ENCODE measurements at places on chromosomes 13 and 19. TPM values are rescaled to one million over a fixed set of nuclear protein-coding genes. Genes with fewer than 3 reads are reported as not detected.
A peak's percentile ranks its signal among the peaks of the same experiment; 100 is the strongest.

DNA sequence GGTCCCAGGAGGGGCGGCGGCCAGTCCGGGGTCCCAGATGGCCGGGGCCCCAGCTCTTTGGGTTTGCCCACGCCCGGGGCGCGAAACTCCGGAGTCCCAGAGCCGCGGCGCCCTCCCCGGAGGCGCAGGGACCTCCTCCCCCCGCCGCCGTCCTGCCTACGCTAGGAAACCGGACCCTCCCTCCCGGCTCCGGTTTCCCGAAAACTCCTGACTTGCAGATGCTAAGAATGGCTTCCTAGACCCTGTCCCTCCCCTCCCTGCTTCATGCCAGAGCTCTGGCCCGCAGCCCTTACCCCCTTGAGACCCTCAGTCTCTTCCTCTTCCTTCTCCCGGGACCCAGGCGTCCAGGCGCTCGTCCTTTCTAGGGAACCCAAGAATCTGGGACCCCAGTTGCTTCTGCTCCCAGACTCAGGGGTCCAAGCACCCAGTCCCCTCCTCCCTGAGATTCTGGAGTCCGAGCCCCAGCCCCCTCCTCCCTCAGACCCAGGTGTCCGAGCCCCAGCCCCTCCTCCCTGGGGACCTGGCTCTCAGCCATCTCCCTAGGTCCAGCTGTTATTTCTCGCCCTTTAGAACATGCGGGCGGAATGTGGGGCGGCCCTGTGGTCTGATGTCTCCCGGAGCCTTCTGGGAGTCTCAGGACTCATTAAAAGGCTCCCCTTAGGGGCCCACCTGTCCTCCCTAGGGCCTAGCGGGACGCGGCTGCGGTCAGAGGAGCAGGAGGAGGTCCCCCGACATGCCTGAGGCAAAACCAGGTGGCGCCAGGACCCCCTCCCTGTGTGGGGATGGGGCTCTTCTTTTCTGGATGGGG, at the start of gene MYBPC2:
Gene MYBPC2, plus strand, starts transcription at position 672 of the 808 bp plus-strand sequence. Its CDS starts 62 bp downstream, at position 734.
- DNase-seq, result no peak

Gene KCNRG
- 0.98 TPM for total RNA-seq

Gene NUP62
- total RNA-seq, result 43.5 TPM

Gene IFNL1
- not detected for total RNA-seq

Gene VSIG10L
- total RNA-seq, result 0.44 TPM

- no peak for DNase-seq
Measured at GRCh38 chr13:47816831-47817230, 184.2 kb downstream of the SUCLA2 start.

Gene TMIGD2
- total RNA-seq, result 7.9 TPM

DNA sequence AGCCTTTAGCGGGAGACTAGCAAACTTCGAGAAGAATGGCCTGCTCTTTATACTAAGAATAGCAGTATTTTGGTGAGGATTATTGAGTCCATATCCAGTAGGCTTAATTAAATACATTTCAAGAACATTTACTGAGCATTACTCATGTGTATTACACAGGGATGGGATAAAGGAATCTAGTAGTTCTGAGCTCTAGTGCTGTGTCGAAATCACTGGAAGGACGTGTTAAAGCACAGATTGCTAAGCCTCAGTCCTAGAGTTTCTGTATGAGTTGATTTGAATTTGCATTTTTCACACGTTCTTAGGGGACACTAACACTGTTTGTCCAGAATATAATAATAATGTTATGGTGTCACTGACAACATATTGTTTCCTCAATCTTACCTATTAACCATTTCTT, 9.0 kb downstream of the ZNF302 start:
- DNase-seq, result no peak

Gene OPA3
- total RNA-seq, result 4.8 TPM

DNA sequence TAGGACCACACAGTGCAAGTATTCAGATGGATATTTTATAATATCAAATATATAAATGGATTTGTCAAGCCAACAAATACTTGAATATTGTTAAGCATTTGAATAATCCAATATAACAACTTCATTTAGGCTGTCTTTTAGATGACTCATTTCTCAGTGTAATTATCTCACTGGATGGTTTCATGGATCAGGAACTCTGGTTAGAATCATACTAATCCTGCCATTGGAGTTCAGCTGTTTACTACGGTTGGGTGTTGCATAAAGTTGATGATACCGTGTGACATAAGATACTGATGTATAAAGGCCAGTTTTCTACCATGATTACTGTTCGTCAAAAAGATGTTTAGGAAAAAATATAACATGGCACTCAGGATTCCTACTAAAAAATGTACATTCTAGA, 196.3 kb downstream of the TSHZ3 start:
- no peak for DNase-seq

- peak; percentile 69 for DNase-seq
Measured at GRCh38 chr19:16386619-16387240, 62.1 kb downstream of the KLF2 start.

Gene MED4
- 27.0 TPM for total RNA-seq

DNA sequence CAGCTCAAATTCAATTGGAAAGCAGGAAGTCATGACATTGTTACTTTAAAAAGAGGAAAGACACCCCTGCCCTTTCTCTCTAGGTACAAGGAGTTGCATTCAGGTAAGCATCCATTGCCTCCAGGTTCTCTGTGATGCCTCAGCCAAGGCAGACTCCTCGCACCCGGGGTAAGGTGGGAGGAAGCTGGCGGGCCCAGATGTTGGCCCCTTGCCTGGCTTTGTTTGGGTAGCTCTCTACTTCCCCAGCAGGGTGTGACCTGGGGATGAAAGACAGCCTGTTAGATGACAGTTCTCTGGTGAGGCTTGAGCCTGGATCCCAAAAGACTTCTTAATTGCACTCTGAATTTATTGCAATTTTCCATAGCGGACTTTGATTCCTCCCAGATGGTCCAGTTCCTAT, 25.6 kb downstream of the SHISA2 start:
- DNase-seq, result no peak

Gene CDX2
- total RNA-seq, result not detected

Gene KLK10
- 1.4 TPM for total RNA-seq

Gene NCR1
- total RNA-seq, result not detected

- DNase-seq, result no peak
Measured at GRCh38 chr19:56601375-56601774, 6.3 kb downstream of the ZNF71 start.

- no peak for DNase-seq
Measured at GRCh38 chr13:71460211-71460610, 406.8 kb downstream of the DACH1 start.

DNA sequence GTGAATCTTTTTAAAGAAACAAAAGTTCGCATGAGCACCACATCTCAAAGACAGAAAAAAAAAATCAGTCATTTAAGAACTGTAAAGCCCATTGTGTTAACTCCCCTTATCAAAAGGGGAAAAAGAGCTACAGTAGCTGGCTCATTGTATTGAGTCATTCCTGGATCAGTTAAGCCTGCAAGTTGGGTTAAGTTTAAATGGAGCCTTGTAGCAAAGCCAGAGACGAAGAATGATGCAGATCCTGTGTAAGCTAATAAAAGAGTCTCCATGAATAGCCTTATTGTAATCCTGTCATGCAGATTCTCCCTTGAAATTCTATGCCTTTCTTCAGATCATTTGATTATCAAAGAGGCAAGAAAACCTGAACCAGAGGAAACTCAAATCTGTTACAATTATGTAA, 83.8 kb downstream of the CRYL1 start:
- DNase-seq, result no peak

- DNase-seq, result no peak
Measured at GRCh38 chr13:43132911-43133310, 109.5 kb downstream of the DNAJC15 start.

- DNase-seq, result no peak
Measured at GRCh38 chr13:63497601-63498000, 2082.0 kb upstream of the PCDH20 start.

Gene PRX
- total RNA-seq, result 610 TPM

DNA sequence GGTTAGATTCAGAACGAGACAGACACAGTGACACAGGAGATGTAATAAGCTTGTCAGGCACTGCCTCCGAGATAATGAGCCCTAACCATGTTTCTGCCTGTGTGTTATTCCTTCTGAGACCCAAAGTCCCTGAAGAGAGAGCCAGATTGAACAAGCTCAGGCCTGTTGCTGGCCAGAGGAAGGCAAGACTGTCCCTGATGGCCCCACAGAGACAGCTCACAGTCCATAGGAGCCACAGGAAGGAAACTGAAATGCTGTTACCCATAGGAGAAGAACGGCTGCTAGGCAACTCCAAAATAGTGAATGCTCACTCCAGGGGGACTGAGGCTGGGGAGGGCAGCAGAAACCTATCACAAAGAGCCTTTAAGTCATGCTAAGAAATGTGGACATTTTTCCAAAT, 31.8 kb upstream of the RFXAP start:
- DNase-seq, result no peak

DNA sequence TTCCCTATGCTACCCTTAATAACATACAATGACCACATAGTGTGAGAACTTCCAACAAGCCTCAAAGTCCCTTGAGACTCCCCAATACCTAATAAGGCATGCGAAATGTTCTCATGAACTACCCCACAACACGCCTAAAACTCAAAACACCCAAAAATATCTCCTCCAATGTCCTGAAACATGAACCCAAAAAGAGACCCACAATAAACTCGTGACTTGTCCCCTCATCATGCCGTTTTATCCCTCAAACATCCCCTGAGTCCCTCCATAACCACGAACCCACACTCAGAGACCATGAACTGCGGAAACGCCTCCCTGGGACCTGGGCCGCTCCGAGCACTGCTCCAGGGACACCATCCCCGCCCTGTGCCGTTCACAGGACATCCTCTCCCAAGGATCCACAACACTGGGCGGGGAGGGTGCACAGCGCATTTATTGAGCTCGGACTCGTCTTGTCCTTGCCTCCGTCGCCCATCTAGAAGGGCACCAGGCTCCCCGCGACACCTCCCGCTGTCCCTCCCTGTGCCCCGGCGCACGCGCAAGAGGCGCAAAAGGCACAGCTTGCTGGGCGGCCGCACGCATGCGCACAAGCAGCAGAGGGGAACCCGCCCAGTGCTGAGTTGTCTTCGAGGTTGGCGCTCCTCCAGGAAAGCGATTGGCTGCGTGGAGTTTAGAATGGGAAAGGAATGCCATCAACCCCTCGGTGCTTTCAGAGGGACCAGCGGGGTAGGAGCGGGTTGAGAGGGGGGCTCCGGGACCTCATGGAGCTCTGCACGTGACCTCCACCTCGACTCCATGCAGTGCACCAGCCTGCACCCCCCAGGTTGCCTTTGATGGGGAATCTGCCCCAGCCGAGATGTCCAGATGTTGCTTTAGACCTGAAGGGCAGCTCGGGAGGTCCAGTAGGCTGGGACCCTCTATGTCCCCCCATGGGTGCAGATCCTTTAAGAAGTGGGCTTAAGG, 8.8 kb downstream of the FXYD3 start:
- DNase-seq, result peak; percentile 93

GRCh38 chr13:35917942-35918645, 213.1 kb downstream of the DCLK1 start:
- no peak for DNase-seq

- DNase-seq, result peak; percentile 85
Measured at GRCh38 chr13:78978381-78978998, 319.5 kb upstream of the OBI1 start.

Gene TLE6
- total RNA-seq, result 0.44 TPM

Gene GTF3A
- total RNA-seq, result 201 TPM

Gene SLC25A23
- total RNA-seq, result 44.5 TPM

GRCh38 chr19:35899547-35900214, 659 bp downstream of the NFKBID start:
- peak; percentile 57 for DNase-seq

- no peak for DNase-seq
Measured at GRCh38 chr19:4511300-4512054, 6.8 kb downstream of the PLIN4 start.

- peak; percentile 6 for DNase-seq
Measured at GRCh38 chr19:58568453-58569130, 4.5 kb downstream of the MZF1 start.

Gene CYP4F22
- not detected for total RNA-seq

- DNase-seq, result peak; percentile 47
Measured at GRCh38 chr13:98482476-98483444, 94.1 kb downstream of the STK24 start.

Gene NANOS3
- total RNA-seq, result not detected

DNA sequence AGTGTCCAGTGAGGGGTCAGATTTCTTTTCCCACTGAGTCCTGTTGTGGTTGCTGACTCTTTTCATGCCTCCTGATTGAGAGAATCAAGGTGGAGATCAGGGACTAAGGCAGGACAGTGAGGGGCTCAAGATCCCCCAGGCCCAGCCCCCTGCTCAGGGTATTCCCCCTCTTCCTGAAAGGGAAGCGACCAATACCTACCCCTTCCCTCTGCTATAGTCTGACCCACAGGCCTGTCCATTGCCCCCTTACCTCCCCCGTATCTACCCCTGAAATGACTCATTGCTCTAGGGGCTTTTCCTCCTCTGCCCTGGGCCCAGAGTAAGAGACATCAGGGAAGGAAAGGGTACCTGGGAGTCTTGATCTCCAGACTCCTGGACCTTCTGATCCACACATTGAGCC, 1320.5 kb downstream of the UQCRFS1 start:
- no peak for DNase-seq

GRCh38 chr19:7461841-7462629, 26.8 kb downstream of the PEX11G start:
- no peak for DNase-seq

Gene SLITRK6
- total RNA-seq, result 1.1 TPM

- no peak for DNase-seq
Measured at GRCh38 chr13:42392716-42393572, 121.0 kb downstream of the AKAP11 start.

All from tibial nerve (tissue), 4 donors.